ENCODE measurements at places on chromosomes 12 and 14.

- H3K27me3 ChIP-seq, result peaks cover 8% of the 10 kb centered on the region
- DNase-seq, result no peak
- H3K4me1 ChIP-seq, result peaks cover 11% of the 10 kb centered on the region
- peak overlapping the region; percentile 53 for H3K4me3 ChIP-seq
- no peak overlapping the region for H3K27ac ChIP-seq
These were observed 1.9 kb upstream of the PPP1R13B start for GRCh38 chr14:103849151-103849886.

- H3K27ac ChIP-seq, result peak overlapping the region; percentile 66
- H3K27me3 ChIP-seq, result peaks cover 4% of the 10 kb centered on the region
- peak; percentile 32 for DNase-seq
- peaks cover 33% of the 10 kb centered on the region for H3K4me1 ChIP-seq
These were observed 338.2 kb upstream of the DDHD1 start for GRCh38 chr14:53491256-53491883.

DNA sequence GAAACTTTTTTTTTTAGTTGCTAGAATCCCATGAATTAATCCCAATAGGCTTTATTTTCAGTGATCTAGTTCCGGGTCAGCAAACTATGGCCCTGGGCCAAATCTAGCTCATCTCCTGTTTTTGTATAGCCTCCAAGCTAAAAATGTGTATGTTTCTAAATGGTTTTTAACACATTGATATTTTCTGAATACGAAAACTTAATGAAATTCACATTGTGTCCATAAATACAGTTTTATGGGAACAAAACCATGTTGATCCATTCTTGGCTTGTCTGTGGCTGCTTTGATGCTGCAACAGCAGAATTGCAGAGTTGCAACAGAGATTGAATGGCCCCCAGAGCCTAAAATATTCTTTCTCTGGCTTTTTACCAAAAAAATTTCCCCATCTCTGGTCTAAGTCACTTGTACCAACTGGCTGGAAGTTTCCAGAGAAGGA lies 47.5 kb downstream of the ZNF664 start:
- no peak for DNase-seq
- no peak overlapping the region for H3K27ac ChIP-seq
- H3K27me3 ChIP-seq, result no peaks in the 10 kb centered on the region
- H3K4me1 ChIP-seq, result peaks cover 30% of the 10 kb centered on the region

DNA sequence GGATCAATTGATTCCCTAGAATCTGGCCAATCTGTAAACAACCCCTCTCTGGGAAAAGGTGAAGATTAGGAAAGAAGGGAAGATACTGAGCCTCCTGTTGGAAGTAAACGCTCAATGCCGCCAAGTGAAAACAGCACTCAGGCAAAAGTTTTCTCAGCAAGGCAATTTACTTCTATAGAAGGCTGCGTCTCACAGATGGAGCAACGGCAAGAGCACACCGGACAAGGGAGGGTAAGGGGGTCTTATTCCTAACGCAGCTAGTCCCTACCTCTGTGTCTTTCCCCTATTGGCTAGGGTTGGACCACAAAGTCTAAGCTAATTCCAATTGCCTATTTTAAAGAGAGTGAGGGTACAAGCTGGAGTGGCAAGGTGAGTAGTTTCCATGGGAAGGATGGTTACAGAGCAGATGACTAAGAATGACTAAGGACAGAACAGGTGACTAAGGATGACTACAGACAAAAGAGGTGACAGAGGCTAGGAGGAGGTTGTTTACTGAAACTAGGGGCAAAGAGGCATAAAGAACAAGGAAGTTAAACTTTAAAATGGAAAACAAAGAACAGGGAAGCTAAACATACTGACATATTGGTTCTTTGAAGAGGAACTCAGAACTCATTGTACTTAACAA lies 5.6 kb upstream of the TTC9 start:
- no peak overlapping the region for H3K4me3 ChIP-seq
- H3K27ac ChIP-seq, result no peak overlapping the region
- peaks cover 3% of the 10 kb centered on the region for H3K36me3 ChIP-seq
- DNase-seq, result no peak
- peaks cover 21% of the 10 kb centered on the region for H3K27me3 ChIP-seq
- peaks cover 4% of the 10 kb centered on the region for H3K4me1 ChIP-seq

DNA sequence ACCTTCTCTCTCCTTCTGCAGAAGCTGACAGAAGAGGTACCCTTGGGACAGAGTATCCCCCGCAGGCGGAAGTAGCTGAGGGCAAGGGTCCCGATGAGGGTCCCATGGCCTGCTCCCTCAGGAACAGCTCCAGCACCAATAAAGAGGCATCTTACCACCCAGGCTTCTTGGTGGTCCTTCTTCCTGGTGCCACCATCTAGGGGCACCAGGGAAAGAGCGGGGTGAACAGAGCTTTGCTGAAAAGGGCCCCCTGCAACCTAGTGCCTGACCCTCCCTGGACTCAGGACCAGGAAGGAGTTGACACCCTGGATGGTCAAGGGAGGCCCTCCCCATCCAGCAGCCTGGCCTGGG lies 591 bp upstream of the IRF9 start:
- peaks cover 3% of the 10 kb centered on the region for H3K27me3 ChIP-seq
- peaks cover 26% of the 10 kb centered on the region for H3K4me1 ChIP-seq
- H3K4me3 ChIP-seq, result no peak overlapping the region
- H3K36me3 ChIP-seq, result peaks cover 30% of the 10 kb centered on the region
- no peak for DNase-seq
- H3K27ac ChIP-seq, result peak overlapping the region; percentile 89

DNA sequence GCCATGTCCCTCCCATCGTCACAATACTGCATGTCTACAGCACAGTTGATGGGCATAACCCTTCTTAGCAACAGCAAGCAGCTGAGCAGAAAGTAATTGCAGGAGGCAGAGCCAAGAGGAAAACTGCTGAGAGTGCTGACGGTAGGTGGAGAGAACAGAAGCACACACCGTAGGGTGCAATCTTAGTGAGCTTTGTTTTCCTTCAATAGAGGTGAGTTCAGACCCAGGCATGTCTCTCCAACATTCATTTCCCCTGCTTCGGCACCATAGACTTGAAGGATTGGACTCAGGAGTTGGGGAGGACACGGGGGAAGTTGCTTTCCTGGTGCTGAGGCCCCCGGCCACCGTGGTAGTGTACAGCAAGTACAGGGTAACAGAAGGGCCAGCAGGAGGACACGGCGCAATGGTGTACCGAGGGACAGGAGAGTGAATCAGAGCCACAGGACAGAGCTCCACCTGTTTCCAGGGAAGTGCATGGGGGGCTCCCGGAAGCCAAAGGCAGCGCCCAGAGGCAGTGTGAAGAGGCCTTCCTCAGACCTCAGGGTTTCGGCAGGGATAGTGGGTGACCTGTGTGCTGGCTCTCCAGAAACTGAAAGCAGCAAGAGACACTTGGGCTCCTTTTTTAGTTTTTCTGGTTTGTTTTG lies 36.3 kb upstream of the SINHCAF start:
- peaks cover 11% of the 10 kb centered on the region for H3K4me1 ChIP-seq
- no peak overlapping the region for H3K27ac ChIP-seq
- no peaks in the 10 kb centered on the region for H3K36me3 ChIP-seq

Measured in HFFc6 (cell line).